ENCODE measurements at places on chromosomes 12 and 14.

GRCh38 chr12:38711054-38711453, 194.3 kb downstream of the CPNE8 start:
- DNase-seq = no peak

- DNase-seq = no peak
These were observed 26.8 kb upstream of the IL22 start for GRCh38 chr12:68280240-68280639.

DNA sequence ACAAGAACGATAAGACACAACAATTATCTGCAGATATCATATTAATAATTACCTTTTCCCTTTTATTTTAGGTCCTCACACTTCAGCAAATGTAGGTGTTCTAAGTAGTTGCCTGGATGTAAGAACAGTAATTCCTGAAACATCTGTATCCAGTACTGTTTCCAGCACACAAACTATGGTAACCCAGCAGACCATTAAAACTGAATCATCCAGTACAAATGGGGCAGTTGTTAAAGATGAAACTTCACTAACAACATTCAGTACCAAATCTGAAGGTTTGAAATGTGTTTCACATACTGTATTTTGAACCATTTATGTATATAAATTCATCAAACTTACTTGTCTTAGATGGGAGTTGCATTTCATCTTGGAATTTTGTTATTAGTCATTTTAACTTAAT, 31.0 kb downstream of the HCFC2 start:
- no peak for DNase-seq

DNA sequence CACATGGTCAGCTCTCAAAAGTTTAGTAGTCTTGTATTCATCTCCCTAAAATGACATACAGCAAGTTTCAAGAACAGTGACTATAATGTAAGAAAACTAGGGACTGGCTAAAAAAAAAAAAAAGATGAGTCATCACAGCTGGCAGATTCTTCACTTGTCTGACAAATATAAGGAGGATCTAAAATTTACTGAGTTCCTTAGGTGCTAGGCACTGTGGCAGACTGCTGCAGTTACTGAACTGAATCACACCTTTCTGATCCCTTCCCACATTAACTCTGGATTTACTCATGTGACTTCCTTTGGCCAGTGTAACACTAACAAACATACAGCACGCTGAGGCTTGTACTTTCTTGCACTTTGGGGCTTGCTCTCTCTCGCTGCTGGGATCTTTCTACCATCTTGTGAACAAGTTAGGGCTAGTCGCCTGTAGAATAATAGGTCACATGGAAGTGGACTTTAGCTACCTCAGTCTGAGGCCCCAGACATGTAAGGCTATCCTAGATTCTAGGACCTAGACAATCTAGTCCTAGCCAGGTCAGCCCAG, 32.1 kb downstream of the BAZ1A start:
- DNase-seq = no peak

DNA sequence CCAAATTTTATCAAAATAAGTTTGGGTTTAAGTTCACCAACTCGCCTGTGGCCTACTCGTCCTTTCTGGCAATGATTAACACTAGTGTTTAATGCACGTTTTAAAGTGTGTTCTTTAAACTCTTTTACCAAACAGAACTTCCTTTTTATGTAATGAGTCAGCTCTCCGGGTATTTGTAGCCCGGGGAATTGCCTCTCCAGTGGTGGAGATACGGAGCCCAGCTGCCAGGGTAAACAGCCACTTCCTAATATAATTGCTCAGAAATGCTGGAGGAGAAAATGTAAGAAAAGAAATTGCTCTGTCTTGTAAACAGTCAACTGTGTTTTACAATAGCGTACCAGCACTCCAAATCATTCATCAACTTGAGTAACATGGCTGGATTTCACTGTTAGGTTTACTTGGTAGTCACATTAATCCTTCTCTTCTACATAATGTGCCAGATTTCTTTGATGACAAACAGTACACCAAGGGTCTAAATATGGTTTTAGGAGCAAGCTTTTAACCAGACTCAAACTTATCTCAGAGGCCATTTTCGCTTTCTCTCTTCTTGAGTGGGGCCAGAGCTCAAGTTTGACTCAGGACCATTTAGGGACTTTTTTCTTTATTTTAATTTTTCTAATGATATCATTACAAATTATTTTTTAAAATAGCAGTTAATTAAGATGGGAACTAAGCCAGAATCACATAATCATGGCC, 101.2 kb upstream of the SLC38A2 start:
- no peak for DNase-seq

DNA sequence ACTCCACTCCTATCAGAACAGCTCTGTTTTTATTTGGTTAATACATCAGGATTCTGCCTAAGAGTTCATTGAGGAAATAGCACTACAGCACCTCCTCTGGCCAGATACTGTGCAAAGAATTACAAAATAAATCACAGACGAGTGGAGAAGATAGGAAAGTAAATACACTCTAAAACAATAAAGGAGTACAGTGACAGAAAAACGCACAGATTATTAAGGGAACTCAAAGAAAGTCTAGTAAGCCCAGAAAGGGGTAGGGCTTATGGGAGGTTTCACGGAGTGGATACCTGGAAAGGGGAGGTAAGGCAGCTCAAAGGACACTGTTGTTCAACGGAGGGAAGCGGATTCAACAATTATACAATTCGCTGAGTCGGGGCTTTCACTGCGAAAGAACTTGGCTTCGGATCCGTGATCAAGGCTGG, 5.5 kb downstream of the OR10AD1 start:
- no peak for DNase-seq

- no peak for DNase-seq
These were observed 25.4 kb downstream of the PLXNC1 start for GRCh38 chr12:94173660-94174265.

DNA sequence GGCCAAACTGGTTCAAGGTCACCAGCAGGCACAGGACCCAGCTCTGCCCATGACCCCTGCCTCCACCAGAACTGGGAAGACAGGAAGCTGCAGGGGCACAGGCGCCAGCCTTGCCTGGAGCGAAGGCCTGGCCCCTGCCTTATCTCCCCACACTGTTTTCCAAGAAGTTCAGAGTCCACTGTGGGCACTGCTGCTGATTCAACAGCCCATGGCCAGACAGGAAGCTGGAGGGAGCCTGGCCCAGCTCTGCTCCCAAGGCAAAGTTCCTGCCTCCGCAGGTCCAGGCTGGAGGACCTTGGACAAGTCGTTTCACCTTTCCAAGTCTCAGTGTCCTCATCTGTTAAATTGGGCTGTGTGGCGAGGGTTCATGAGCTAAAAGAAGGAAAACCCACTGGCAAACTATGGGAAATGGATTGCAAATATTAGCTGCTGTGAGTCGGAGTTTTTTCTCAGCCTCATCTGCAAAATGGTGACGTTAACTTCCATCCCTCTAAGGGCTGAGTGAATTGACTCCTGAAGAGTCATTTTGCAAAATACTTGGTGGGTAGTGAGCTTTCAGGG, 1.2 kb downstream of the PHETA1 start:
- no peak for DNase-seq

- no peak for DNase-seq
These were observed 157.6 kb downstream of the PRKCH start for GRCh38 chr14:61478971-61479473.

DNA sequence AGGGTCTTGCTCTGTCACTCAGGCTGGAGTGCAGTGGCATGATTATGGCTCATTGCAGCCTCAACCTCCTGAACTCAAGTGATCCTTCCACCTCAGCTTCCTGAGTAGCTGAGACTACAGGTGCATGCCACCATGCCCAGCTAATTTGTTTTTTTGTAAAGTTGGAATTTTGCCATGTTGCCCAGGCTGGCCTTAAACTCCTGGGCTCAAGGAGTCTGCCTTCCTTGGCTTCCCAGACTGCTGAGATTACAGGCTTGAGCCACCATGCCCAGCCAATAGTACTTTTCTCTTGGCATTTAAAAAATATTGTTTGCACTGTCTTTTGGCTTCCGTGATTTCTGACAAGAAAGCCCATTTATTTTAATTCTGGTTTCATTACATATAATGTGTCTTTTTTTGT, 61.3 kb downstream of the DIP2B start:
- DNase-seq = no peak

- DNase-seq = peak; percentile 75
These were observed at the start of the genes FOXM1 and RHNO1 for GRCh38 chr12:2877047-2877952. TSS of gene FOXM1 (minus strand) at chr12:2877174. CDS start at chr12:2874478, 2,696 bp downstream. TSS of gene RHNO1 (plus strand) at chr12:2877223. CDS start at chr12:2885367, 8,144 bp downstream.

GRCh38 chr14:53942970-53943750, 13.5 kb downstream of the BMP4 start:
- DNase-seq = no peak

DNA sequence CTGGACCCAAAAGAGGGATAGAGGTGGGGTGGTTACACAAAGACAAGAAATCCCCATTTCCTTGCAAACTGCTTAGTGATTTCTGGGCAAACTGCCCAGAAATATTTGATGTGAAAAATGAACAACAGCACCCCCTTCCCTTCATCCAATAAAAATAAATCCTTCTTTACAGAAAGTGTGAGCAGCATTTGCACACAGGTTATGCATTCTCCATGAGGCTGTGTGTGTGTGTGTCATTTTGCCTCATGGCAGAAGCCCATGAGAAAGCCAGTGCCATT, 17.2 kb upstream of the NRXN3 start:
- no peak for DNase-seq

GRCh38 chr12:12088147-12088546, 17.4 kb downstream of the BCL2L14 start:
- DNase-seq = no peak

DNA sequence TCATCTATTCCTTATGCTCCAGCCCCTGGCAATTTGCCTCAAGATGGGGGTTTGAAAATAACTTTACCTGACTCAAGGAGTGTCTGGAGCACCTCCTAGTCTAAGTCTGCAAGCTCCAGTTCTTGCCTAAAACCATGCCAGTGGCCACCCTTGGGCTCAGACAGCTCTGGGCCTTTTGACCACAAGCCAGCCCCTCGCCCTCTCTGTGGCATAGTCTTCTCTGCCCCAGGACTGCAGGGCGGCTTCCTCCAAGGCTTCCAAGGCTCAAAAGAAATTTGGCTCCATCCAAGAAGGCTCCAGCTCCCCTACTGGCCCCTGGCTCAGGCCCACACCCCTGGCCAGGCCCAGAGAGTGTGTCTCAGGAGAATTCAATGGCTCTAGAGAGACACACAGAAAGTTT, 14.8 kb downstream of the ACVRL1 start:
- no peak for DNase-seq

DNA sequence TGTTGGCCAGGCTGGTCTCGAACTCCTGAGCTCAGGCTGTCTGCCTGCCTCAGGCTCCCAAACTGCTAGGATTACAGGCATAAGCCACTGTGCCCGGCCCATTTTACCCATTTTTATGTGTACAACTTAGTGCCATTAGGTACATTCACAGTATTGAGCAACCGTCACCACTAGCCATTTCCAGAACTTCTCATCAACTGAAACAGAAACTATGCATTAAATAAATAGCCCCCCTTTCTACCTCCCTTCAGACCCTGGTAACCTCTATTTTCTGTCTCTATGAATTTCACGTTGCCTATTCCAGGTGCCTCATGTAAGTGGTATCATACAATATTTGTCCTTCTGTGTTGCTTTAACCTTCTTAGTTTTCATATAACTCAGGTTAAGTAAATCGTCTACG, 15.9 kb downstream of the ZCRB1 start:
- no peak for DNase-seq

- no peak for DNase-seq
These were observed 467.5 kb downstream of the ZFP36L1 start for GRCh38 chr14:68325267-68325807.

DNA sequence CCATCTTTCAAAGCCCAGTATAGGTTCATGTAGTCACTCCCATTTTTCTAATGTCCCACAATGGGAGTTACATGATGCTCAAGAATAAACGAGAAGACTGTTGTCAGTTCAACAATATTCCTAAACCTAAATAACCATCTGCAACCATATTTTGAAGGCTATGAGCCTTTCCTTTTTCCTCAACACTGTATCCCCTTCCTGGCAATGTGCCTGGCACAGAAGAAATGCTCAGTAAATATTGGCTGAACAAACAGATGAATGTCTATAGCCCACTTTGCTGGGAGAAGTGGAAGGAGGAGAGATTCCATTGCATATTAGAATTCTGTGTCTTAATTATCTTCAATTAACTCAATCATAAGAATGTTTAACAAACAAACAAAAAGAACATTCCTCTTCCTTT, 6.1 kb downstream of the ARMH4 start:
- no peak for DNase-seq

DNA sequence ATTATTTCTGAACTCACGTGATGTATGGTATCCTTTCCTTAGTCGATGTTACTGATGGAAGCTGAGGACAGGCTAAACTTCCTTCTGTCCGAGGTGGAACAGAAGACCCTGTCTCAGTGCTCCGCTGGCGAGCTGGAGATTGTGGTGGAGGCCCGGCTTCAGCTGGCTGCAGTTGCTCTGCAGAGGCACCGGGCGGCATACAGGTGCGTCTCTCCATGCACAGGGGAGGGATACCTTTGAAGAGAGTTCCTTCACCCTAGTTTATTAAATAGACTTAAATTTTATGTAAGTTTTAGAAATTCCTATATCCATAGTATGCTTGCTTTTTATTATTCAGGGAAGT, 186.7 kb upstream of the NEDD1 start:
- peak; percentile 5 for DNase-seq

DNA sequence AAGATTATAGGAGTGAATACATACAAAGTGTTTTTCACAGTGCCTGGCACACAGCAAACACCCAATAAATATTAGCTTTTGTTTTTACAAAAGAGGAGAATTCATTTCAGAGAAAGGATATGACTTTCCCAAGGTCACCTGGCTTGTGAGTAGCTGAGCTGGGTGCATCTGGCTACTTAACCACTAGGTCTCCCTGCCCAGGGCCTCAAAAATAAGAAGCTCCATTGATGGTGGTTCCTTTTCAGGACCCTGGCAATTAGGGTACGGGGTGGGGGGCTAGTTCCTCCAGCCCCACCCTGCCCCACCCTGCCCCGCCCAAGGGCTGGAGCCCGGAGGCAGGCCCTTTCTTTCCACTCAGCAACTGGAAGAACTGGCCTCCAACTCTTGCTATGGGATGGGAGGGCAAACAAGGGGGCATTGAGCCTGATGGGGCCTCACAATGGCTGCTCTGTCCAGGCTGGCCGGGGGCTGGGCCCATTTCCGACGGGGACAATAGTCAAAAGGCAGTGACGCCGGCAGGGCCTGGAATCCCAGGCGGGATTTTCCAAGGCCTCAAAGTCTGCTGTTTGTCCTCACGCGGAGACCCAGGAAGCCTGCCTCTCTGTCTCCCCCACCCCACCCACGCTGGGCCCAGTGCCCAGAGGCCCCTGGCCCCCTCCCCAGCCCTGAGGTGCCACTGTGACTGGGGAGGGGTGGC, 8.2 kb upstream of the ATG101 start:
- no peak for DNase-seq

DNA sequence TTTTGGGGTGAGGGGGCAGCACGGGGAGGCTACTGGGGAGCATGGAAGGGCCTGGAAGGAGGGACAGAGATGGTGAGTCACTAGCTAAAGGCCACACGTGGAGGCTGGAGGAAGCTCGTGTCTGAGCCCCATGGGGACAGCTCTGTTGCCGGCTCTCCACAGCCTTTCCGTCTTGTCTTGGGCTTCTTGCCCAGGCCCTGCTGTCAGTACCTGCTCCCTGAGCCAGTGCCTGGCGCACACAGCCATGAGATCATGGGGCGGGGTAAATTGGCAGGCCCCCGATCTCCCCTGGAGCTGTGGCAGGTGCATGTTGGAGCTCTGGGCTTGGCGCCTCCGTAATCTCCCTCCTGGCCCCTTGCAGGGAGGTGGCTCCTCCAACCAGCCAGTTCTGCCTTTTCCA, 16.1 kb upstream of the KRT80 start:
- no peak for DNase-seq
